Mesenchymal stem cell (in vitro differentiated cells and primary cell): ENCODE measurements at places on chromosomes 7 and 10.

- DNase-seq, result peak; percentile 13
Observed at GRCh38 chr7:25392588-25393338, 164.5 kb upstream of the NPVF start.

GRCh38 chr7:1590476-1590875, 20.6 kb upstream of the PSMG3 start:
- no peak for DNase-seq

- DNase-seq, result no peak
Observed at GRCh38 chr7:71972534-71972933, 439.6 kb downstream of the CALN1 start.

GRCh38 chr7:43584195-43584586, 1.3 kb downstream of the STK17A start:
- peak; percentile 90 for DNase-seq

DNA sequence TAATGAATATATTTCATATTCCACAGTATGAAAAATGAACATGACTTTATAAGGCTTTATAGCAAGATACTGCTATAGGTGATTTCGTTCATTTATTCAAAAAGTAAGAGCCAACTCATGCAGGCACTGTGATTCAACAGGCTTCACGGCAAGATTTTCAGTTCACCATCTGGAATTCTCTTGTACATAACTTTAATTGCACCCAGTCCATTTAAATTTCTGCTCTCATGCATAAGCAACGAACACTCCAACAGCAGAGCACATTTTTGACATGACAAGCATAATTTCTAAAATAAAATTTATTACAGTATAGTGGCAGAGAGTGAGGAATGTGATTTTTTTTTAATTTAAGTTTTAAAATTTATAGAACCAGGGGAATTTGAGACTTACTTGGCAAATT, 436.1 kb downstream of the PHTF2 start:
- no peak for DNase-seq

GRCh38 chr7:130079846-130080394, 9.6 kb downstream of the KLHDC10 start:
- DNase-seq, result no peak

DNA sequence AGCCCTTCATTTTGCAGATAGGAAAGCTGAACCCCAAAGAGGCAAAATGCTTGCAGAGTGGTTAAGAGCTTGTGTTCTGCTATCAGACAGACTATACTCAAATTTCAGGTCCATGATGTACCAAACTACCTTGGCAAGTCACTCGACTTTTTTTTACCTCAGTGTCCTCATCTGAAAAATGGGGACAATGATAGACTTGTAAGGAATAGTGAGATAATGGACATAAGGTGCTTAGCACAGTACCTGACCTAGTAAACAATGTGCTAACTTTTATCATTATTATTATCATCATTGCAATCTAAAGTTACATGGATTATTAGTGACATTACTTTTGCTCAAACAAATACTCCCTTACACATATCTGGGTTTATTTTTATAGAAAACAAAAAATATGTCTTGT, 79.4 kb upstream of the ARID5B start:
- no peak for DNase-seq

DNA sequence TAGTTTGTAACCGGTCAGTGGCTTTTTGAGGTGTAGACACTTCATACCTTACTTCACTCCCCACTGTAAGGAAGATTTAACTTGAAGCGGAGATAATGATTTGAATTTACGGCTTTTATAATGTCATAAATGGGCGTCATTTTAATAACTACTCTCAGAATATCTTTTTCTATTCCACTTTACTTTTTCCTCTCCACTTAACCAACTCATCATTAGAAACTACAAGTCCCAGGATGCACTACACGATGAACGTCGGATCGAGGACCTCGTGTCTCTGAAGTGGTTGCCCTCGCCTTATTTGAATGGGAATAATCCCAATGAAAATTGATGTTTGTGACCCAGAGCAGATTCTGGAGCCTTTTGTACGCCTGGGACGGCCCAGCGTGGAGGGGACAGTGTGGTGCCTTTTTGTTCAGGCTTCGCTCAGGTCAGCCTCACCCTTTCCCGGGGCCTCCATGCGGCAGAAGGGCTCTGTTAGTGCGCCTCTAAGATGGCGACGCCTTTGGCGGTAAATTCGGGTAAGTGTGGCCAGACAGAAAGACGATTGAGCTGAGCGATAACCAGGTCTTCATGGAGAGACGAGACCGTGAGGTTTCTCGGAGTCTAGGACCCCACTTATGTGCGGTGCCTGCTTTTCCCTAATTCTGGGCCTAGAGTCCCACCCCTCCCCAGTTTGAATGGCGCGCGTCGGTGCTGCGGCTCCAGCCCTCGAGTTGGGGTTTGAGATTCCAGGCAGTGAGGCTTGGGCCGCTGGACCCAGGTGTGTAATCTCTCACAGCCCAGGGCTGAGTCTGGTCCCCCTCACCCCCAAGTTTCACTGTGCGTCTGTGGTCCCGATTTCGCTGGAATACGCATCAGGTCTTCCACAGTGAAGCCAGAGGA, at the start of gene NUP205:
TSS of gene NUP205 (plus strand) at position 463 of the 882 bp plus-strand sequence. CDS start at position 491, 28 bp downstream.
- peak; percentile 89 for DNase-seq

- peak; percentile 87 for DNase-seq
Observed at GRCh38 chr10:24463611-24464426, 254.9 kb downstream of the KIAA1217 start.

DNA sequence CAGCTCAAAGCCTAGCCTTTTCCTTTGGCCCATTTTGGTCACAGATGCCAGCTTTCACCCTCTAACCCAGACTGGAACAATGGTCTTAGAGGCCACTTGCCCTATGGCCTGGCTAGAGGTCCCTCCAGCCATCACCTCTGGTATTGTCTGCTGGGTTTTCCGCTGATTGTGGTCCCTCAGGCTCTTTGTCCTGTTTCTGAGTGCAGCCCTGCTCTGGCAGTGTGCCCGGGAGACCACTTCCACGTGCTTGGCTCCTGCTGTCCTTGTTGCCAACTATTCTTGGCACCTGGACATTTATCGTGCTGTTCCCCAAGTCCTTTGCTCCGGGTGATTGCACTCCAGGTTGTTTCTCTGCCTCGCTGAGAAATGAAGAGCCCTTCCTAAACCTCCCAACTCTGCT, 53.3 kb upstream of the FAM180A start:
- DNase-seq, result no peak

DNA sequence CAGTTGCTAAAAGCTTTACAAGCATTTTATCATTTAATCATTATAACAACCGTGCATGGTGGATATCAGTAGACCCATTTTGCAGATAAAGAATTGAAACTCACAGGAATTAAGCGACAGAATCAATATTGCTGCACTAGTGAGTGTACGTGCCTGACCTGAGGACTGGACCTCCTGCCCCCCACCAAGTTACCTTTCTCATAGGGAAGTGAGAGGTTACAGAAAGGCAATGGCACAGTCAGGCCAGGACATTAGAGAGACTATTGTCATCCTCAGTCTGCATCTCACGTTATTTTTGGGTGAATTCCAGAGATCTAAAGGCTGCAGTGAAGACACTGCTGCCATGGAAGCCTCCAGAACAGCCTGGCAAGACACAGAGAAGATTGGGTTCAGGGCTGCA, 80.9 kb downstream of the WDFY4 start:
- no peak for DNase-seq

- no peak for DNase-seq
Observed at GRCh38 chr7:107922886-107923285, 31.9 kb downstream of the DLD start.

DNA sequence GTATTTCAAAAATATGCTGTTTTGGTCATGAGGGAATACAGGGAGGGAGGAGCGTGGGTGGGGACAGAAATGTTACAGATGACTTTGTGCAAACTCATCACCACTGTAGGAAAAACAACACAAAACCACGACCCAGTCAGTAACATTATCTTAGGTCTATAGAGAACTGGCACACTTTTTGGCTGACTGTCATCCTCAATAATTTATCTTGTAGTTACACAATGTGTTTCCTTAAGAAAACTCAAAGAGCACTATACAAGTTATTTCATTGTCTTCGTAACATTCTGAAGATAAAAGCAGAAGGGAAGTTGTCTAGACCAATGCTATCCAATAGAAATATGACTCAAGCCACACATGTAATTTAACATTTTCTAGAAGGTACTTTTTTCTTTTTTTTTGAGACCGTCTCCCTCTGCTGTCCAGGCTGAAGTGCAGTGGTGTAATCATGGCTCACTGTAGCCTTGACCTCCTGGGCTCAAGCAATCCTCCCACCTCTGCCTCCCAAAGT, 16.9 kb upstream of the CDK14 start:
- DNase-seq, result peak; percentile 24

DNA sequence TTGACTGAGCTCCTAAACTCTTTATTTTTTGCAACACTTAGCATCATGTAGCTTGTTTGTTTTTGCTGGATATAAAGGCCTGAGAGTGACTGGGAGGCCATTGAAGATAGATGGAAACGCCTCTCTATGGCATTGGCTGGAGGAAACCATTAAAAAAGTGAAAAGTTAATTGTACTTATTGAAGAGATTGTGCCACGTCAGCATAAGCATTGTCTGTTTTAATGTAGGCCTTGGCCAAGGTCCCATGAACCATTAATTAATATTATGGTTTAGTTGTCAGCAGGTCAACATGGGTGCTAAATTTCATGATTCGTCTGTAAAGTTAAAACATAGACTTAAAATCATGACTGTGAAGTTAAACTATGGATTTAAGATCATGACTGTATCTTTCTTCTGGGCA, 178.6 kb downstream of the GATA3 start:
- DNase-seq, result no peak

- DNase-seq, result peak; percentile 58
Observed at GRCh38 chr7:84950836-84951235, 236.0 kb downstream of the SEMA3D start.

DNA sequence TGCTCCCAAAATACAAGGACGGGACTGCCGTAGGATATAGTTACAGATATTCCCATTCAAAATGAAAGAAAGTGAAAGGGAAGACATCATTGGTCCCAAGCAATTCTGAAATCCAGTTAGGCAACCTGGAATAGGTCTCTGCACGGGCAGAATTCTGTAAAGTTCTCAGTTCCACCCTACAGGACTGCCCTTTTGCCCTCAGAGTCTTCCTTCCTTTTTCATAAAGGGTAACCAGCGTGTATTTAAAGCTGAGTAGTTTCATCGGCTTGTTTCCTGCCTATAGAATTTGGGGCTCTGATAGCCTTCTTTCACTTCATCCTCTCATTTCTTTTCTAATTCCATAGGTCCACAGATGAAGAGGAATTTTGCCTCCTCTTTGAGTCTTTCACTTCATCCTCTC, 20.0 kb downstream of the COPG2 start:
- DNase-seq, result no peak

DNA sequence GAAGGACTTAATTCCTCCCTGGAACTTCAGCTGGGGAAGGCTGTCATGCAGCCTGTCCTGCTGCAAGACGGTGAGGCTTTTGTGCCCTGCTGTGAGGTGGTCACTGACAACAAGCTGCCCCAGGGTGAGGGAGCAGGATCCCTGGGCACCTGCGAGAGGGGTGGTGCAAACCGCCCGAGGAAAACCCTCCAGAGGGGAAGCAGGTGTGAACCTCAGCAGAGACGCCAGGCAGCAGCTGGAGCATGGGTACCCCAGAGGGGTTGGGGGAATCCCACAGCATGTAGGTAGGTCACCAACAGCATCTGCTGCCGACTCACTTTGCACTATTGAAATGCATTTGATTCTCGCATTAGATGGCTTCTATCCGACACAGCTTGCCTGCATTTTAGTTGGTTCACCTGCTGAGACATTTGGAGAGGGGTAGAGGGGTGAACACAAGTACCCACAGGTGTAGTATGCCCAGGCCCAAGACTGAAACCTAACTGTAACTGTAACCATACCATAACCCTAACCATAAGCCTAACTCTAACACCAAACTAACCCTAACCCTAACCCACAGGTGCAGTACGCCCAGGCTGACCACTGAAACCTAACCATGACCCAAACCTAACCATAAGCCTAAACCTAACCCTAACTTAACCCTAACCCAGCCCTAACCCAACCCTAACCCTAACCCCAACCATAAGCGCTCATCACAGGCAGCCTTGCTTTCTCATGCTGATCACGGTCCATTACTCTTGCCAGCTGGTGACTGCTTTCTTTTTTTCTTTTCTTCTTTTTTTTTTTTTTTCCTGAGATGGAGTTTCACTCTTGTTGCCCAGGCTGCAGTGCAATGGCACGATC, 85.9 kb downstream of the ELFN1 start:
- DNase-seq, result no peak

- DNase-seq, result no peak
Observed at GRCh38 chr7:51731075-51731474, 414.5 kb upstream of the COBL start.

DNA sequence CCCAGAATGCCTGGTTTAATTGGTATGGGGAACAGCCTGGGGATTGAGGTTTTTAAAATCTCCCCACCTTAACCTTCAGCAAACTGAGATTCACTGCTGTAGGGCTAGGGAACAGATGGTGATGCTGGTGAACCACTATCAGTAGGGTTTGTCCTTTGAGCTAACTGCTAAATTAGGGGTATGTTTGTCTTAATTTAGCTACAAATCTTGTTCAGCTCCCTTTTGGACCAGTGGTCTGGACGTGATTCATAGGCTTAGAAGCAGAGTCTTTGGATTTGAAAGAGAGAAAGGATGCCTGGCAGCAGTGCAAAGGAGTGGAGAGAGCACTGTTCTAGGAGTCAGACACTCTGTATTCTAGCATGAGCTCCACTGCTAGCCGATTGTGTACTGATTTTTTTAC, 2.8 kb downstream of the HDAC9 start:
- DNase-seq, result no peak

- DNase-seq, result no peak
Observed at GRCh38 chr10:131451407-131452015, 140.0 kb upstream of the TCERG1L start.

GRCh38 chr7:13262929-13263530, 575.6 kb downstream of the ARL4A start:
- DNase-seq, result peak; percentile 56

- no peak for DNase-seq
Observed at GRCh38 chr10:61279400-61279799, 173.8 kb downstream of the TMEM26 start.

- DNase-seq, result peak; percentile 42
Observed at GRCh38 chr10:72502581-72502980, 123.3 kb downstream of the MICU1 start.
